ENCODE measurements at places on chromosomes 12 and 14. TPM values are rescaled to one million over a fixed set of nuclear protein-coding genes. Genes with fewer than 3 reads are reported as not detected.

DNA sequence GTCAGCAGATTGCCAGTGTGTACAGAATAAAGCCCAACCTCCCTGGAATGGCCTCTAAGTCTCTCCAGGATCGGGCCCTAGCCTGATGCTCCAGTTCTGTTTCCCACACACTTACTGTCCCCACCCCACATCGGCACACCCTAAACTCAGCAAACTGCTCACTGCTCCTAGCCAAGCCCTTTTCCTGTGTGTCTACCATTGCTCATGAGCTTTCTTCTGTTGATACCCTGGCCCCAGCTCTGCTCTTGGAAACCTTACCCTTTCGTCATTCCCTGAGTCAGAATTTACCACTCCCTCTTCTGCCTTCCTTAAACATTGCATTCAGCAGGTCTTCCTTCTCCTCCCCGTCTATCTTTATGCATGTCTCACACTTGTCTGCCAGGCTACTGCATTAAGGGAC lies 158.9 kb downstream of the TMX1 start:
- DNase-seq: no peak

GRCh38 chr12:58007875-58008274 lies 66.5 kb downstream of the ATP23 start:
- no peak for DNase-seq

DNA sequence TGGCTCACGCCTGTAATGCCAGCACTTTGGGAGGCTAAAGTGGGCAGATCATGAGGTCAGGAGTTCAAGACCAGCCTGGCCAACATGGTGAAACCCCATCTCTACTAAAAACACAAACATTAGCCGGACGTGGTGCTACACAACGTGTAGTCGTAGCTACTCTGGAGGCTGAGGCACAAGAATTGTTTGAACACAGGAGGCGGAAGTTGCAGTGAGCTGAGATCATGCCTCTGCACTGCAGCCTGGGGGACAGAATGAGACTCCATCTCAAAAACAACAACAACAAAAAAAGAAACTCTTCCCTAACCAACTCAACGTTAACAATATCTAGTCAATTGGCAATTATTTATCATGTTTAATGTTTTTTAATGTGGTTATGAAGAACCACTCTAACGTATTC lies 89.3 kb downstream of the EPS8 start:
- DNase-seq: no peak

- no peak for DNase-seq
Observed at GRCh38 chr14:54727929-54728328, 161.0 kb downstream of the SAMD4A start.

DNA sequence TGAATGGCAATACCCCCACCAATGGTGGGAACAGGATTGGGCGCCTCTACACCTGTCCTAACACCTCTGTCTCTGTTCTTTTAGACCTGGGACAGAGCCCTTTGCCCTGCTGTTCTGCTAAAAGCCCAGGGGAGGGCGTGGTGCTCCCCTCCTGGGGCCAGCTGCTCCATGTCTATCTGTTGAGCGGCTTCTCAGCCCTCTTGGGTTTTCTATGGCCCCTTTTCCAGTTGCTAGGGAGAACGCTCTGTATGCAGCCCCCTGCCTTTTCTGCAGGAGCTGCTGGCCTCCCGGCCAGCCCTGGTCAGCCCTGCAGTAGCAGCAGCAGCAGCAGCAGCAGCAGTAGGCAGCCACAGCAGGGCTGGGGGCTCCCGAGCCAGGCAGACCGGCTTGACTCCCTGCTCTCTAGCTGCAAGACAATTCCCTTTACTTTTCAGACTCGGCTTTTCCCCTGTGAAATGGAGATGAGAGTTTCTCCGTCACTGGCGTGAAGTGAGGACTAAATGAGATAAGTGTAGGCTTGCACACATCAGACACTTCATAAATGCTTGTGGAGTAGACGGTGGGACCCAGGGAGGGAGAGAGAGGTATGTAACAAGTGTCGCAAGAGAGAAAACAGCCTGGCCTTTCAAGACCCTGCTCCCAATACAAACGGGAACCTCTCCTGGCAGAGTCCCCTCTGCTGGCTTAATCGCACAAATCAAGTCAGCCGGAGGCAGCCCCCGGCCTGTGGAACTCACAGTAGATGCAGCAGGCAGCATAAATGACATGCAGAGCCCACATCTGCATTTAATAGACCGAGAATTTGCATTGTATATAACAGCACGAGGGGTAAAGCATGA lies 1.0 kb downstream of the RTL1 start:
- DNase-seq: no peak

FGF23 gene
- total RNA-seq: not detected

- no peak for DNase-seq
Observed at GRCh38 chr12:128586451-128587029, 237.2 kb downstream of the SLC15A4 start.

PRIMA1 gene
- 6.4 TPM for total RNA-seq

RNASE2 gene
- total RNA-seq: not detected

LRFN5 gene
- 0.40 TPM for total RNA-seq
